ENCODE measurements at places on chromosomes 12 and 14. TPM values are rescaled to one million over a fixed set of nuclear protein-coding genes. Genes with fewer than 3 reads are reported as not detected.

KIF5A gene
- total RNA-seq = 3.7 TPM

VWF gene
- 193 TPM for total RNA-seq

CLEC4C gene
- total RNA-seq = 1.3 TPM

GRIP1 gene
- total RNA-seq = 5.2 TPM

LRRK2 gene
- 6.2 TPM for total RNA-seq

TRIM9 gene
- 6.5 TPM for total RNA-seq

RNASE7 gene
- 0.74 TPM for total RNA-seq

- H3K36me3 ChIP-seq = no peaks in the 10 kb centered on the region
- H3K27ac ChIP-seq = no peak overlapping the region
- no peak overlapping the region for H3K4me3 ChIP-seq
- H3K27me3 ChIP-seq = no peaks in the 10 kb centered on the region
- DNase-seq = no peak
Observed at GRCh38 chr14:36439766-36440165, 80.3 kb downstream of the NKX2-1 start.

DNA sequence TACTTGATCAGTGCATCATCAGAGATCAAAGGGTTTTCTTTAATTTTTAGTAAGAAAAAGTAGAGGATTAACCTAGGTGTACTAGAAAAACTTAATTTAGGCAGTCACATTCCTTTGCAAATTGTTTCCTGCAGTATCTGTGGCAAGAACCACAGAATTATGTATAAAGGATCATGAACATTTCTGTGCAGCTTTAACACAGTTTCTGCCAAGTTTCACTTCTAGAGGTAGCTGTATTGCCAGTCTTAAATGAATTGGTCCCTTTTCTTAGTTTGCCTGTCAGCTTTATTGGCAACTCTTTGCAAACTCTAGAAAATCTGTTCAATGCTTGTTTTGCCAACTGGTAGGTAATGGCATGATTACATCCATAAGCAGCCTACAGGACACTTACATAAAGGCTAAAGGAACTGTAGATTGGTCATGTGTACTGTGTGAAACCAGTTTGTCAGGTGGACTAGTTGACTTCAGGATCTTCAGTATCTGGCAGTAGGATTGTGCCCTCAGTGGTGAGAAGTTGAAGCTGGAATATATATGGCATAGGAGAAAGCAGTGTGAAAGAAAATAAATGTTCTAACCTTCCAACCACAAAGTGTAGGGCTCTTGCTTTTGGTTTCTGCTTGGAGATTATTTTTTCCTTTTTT is 75.9 kb downstream of the TTLL5 start:
- peak overlapping the region; percentile 63 for H3K27ac ChIP-seq
- no peaks in the 10 kb centered on the region for H3K36me3 ChIP-seq
- peaks cover 13% of the 10 kb centered on the region for H3K4me1 ChIP-seq
- H3K27me3 ChIP-seq = no peaks in the 10 kb centered on the region
- H3K4me3 ChIP-seq = no peak overlapping the region

GRCh38 chr12:82361461-82361915 is 3.2 kb downstream of the METTL25 start:
- no peak for DNase-seq
- H3K4me1 ChIP-seq = no peaks in the 10 kb centered on the region
- no peak overlapping the region for H3K27ac ChIP-seq
- H3K4me3 ChIP-seq = no peak overlapping the region

DNA sequence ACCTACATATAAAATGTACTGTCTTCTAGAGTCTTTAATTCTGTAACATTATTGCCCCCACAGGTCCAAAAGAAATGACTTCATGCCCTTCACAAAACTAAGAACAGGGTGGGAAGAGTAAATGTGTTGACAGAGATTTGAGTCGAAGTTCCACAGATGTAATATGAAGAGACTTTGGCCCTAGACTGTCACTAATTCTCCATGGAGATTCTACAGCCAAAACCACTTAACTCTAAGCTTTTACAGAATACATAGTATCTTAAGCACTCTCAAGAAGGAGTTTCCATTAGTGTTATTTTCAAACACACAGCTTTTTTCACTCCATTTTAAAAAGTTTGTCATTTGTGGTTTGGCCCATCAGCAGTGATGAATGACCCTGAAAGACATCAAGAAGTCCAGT is 56.3 kb downstream of the ABCC9 start:
- no peak for DNase-seq
- H3K4me1 ChIP-seq = no peaks in the 10 kb centered on the region
- H3K4me3 ChIP-seq = no peak overlapping the region
- no peaks in the 10 kb centered on the region for H3K27me3 ChIP-seq
- no peak overlapping the region for H3K27ac ChIP-seq
- H3K36me3 ChIP-seq = no peaks in the 10 kb centered on the region

GRCh38 chr14:102504328-102504999 is 5.1 kb downstream of the ANKRD9 start:
- no peaks in the 10 kb centered on the region for H3K36me3 ChIP-seq
- DNase-seq = no peak
- H3K4me1 ChIP-seq = no peaks in the 10 kb centered on the region
- no peak overlapping the region for H3K4me3 ChIP-seq

DNA sequence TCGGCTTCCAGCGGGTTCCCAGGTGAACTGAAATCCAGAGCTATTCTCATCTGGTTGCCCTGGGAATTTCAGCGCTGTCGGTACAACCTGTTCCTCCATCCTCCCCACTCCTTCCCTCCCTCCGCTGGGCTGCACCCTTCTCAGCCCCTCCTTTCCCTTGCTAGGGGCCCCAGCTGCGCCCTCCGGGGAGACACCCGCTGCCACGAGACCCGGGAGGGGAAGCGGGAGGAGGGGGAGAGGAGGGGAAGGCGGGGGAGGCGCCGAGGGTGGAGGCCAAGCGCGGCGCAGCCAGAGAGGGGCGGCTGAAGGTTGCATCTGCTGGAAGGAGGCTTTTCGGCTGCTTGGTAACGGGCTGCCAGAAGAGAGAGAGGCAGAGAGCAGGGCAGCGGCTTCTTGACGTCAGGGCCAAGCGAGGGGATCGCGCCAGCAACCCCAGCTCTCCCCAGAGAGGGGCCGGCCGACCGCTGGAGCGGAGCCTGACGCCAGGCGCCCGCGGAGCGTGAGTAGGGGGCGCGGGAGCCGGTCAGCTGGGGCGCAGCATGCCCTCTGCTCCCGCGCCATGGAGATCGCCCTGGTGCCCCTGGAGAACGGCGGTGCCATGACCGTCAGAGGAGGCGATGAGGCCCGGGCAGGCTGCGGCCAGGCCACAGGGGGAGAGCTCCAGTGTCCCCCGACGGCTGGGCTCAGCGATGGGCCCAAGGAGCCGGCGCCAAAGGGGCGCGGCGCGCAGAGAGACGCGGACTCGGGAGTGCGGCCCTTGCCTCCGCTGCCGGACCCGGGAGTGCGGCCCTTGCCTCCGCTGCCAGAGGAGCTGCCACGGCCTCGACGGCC is at the start of gene KCNA5:
KCNA5 (plus strand) TSS at position 291 of the 831 bp plus-strand sequence; CDS start at position 560, 269 bp downstream.
- H3K4me3 ChIP-seq = no peak within 1 kb of the TSS
- peaks cover 2% of the 10 kb centered on the region for H3K4me1 ChIP-seq
- no peak for DNase-seq
- H3K36me3 ChIP-seq = no peaks in the 10 kb centered on the region
- peaks cover 16% of the 10 kb centered on the region for H3K27me3 ChIP-seq
- H3K27ac ChIP-seq = no peak within 1 kb of the TSS

- DNase-seq = no peak
- H3K27me3 ChIP-seq = no peaks in the 10 kb centered on the region
- no peak overlapping the region for H3K4me3 ChIP-seq
- no peaks in the 10 kb centered on the region for H3K36me3 ChIP-seq
Observed at GRCh38 chr14:26872515-26873361, 274.9 kb upstream of the NOVA1 start.

GRCh38 chr12:90124914-90125313 is 416.3 kb upstream of the ATP2B1 start:
- no peaks in the 10 kb centered on the region for H3K4me1 ChIP-seq
- DNase-seq = no peak
- H3K36me3 ChIP-seq = no peaks in the 10 kb centered on the region

DNA sequence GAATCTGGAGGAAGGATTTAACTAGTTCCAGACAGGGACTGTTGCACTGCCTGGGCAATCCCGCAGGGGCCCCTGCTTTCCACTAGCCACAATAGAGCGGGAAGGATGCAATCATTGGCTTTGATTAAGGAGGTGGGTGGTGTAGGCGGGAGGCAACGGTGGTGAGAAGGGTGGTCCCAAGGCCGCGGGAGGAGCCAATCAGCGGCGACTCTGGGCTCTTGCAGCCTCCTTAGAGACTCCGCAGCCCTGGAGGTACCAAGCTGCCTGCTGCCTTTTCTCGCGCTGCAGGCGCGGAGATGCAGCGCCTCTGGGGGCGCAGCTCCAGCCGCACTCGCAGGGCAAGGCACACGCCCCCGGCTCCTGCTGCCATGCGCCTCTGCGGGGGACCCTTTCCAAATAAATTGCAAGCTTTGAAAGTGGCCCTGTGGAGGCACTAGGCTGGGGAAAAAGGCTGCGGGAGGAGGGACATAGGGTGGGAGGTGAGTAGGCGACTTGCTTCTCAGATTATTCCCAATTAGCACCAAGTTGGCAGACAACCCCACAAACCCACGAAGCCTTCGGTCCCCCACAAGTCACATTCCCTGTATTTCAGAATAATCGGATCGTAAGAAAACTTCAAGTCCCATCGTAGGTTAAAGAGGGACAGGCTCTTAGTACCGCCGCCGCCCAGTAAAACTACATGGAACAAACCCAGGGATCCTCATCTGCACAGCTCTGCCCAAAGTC is 858 bp upstream of the KCNA1 start:
- H3K36me3 ChIP-seq = no peaks in the 10 kb centered on the region
- H3K27ac ChIP-seq = no peak overlapping the region
- no peak for DNase-seq
- H3K4me3 ChIP-seq = no peak overlapping the region
- H3K27me3 ChIP-seq = peaks cover 36% of the 10 kb centered on the region
- H3K4me1 ChIP-seq = peaks cover 8% of the 10 kb centered on the region

- H3K36me3 ChIP-seq = no peaks in the 10 kb centered on the region
- no peaks in the 10 kb centered on the region for H3K4me1 ChIP-seq
- no peak overlapping the region for H3K27ac ChIP-seq
- no peak for DNase-seq
- H3K4me3 ChIP-seq = no peak overlapping the region
Observed at GRCh38 chr12:86233126-86233525, 23.1 kb downstream of the MGAT4C start.

- H3K4me3 ChIP-seq = no peak overlapping the region
- no peak overlapping the region for H3K27ac ChIP-seq
- no peaks in the 10 kb centered on the region for H3K4me1 ChIP-seq
- no peaks in the 10 kb centered on the region for H3K36me3 ChIP-seq
- H3K27me3 ChIP-seq = no peaks in the 10 kb centered on the region
Observed at GRCh38 chr14:34334329-34334728, 127.7 kb downstream of the SPTSSA start.

GRCh38 chr14:46490238-46490685 is 161.3 kb downstream of the RPL10L start:
- H3K27me3 ChIP-seq = no peaks in the 10 kb centered on the region
- H3K4me3 ChIP-seq = no peak overlapping the region
- H3K27ac ChIP-seq = no peak overlapping the region
- no peaks in the 10 kb centered on the region for H3K36me3 ChIP-seq

GRCh38 chr12:51269174-51270066 is 795 bp downstream of the SMAGP start:
- peak; percentile 33 for DNase-seq
- H3K4me1 ChIP-seq = no peaks in the 10 kb centered on the region
- no peaks in the 10 kb centered on the region for H3K36me3 ChIP-seq
- no peaks in the 10 kb centered on the region for H3K27me3 ChIP-seq
- peak overlapping the region; percentile 58 for H3K4me3 ChIP-seq
- peak overlapping the region; percentile 71 for H3K27ac ChIP-seq

- no peaks in the 10 kb centered on the region for H3K36me3 ChIP-seq
- no peak overlapping the region for H3K4me3 ChIP-seq
- no peak for DNase-seq
- H3K27ac ChIP-seq = no peak overlapping the region
- no peaks in the 10 kb centered on the region for H3K4me1 ChIP-seq
Observed at GRCh38 chr12:11807458-11807857, 158.0 kb downstream of the ETV6 start.

DNA sequence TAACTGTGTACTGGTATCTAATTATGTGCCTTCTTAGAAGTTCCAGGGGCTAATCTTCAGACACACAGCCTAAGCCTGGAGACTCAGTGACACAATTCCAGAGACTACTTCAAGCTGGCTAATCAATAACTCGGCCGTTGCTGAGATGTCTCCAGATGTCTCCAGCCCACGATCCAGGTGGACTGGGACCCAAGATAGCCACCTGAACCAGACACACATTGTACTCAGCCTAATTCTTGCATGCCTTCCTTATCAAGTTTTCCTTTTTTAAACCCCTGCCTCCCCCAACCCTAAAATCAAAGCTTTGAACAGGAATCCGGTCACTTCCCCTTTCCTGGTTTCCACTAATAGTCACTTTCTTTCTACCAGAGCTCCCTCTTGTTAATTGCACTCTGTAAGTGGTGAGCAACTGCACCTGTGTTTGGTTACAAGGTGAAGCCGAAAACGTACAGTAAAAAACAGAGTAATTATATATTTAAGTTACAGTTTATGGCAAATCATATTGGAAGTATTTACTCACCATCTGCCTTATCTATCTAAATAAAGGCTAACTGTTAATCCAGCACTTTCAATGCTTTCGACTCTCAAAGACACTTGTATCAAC is 39.8 kb upstream of the PTGDR start:
- no peak overlapping the region for H3K27ac ChIP-seq
- no peaks in the 10 kb centered on the region for H3K27me3 ChIP-seq
- no peak for DNase-seq
- no peak overlapping the region for H3K4me3 ChIP-seq
- no peaks in the 10 kb centered on the region for H3K36me3 ChIP-seq
- no peaks in the 10 kb centered on the region for H3K4me1 ChIP-seq

Measured in prostate gland (tissue), 2 donors.